ENCODE measurements at places on chromosomes 12 and 14. TPM values are rescaled to one million over a fixed set of nuclear protein-coding genes. Genes with fewer than 3 reads are reported as not detected.

The PTPN21 gene
- 15.0 TPM for total RNA-seq

The SYNE3 gene
- total RNA-seq, result 6.2 TPM

The KRT83 gene
- 0.28 TPM for total RNA-seq

The PTCSC3 gene
- not detected for total RNA-seq

The JAG2 gene
- 43.7 TPM for total RNA-seq

All from Panc1 (cell line).